ENCODE measurements at places on chromosomes 5 and 9. TPM values are rescaled to one million over a fixed set of nuclear protein-coding genes. Genes with fewer than 3 reads are reported as not detected.

Gene MEGF10
- not detected for total RNA-seq

DNA sequence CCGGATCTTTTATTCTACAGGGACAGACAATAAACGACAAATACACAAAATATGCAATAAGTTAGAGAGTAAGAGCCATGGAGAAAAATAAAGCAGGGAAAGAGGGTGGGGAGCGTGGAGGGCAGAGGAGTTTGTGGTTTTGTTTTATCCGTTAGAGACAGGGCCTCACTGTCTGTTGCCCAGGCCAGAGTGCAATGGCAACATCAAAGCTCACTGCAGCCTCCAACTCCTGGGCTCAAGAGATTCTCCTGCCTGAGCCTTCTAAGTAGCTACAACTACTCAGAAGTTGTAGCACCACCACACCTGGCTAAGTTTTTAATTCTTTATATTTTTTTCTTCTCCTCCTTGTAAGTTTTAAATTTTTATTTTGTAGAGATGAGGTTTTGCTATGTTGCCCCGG is 54.5 kb upstream of the CTNNA1 start:
- DNase-seq = no peak

DNA sequence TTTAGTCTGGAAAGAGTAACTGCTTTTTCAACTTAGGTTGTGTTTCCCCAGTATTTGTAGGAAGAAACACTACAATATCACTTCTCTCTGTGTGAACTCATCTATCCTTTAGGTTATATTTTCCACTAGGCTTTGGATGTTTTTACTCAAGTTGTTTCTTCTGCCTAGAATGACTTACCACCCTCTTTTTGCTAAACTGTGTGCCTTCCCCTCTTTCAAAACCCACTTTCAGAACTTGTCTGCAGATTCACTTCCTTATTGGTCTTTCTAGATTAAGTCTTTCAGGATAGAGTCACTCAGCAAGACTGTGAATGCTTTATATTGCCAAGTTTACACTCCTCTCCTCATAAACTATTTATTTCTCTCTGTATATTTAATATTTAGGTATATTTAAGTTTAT is 14.2 kb upstream of the CAST start:
- no peak for DNase-seq

GRCh38 chr9:104350541-104350940 is 153.5 kb upstream of the OR13F1 start:
- DNase-seq = no peak
